ENCODE measurements at places on chromosomes 4 and X.
A peak's percentile ranks its signal among the peaks of the same experiment; 100 is the strongest.

GRCh38 chrX:129522184-129523078 is 859 bp downstream of the SMARCA1 start:
- peak; percentile 64 for DNase-seq

- DNase-seq, result no peak
Observed at GRCh38 chrX:13786048-13786447, 30.8 kb downstream of the GPM6B start.

GRCh38 chr4:168586926-168587325 is 90.1 kb downstream of the PALLD start:
- DNase-seq, result no peak

GRCh38 chr4:110666030-110666429 is 43.2 kb upstream of the PITX2 start:
- DNase-seq, result no peak

DNA sequence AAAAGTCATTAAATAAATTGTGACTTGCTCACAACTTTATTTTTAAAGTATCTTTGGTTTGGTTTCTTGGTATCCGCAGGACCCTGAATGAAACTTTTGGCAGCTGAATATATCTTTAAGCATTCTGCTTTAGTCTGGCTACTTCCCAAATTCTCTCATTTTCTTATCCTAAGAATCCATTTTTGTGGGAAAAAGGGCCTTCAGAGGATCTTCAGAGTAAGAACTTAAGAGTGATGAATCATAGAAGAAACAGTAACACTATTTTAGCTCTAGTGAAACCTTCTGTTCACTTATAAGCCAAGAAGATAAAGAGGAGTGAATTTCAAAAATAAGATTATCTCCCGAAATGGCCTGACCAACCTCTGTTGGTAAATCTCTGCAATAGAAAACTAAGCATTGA is 540.6 kb upstream of the MAGEB18 start:
- peak; percentile 44 for DNase-seq
